Right hindlimb (tissue), 1 donor: ENCODE measurements at places on chromosomes 4 and X.
A peak's percentile ranks its signal among the peaks of the same experiment; 100 is the strongest.

DNA sequence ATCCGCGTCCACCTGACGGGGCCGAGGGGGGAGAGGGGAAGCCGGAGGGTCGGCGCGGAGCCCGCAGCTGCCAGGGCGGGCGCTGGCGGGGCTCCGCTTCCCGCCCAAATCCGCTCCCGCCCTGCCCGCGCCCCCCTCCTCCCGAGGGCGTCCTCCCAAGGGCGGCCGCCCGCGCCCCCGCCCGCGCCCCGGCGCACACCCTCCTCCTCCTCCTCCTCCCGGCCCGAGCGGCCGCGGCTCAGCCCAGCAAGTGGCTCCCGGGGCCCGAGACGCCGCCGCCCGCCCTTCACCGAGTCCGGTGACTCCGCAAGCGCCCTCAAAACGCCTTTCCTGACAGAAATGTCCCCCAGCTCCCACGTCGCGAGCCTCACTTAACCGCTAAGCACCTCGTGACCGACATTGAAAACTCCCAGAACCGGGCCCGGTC, 487 bp downstream of the HMGB2 start:
- peak; percentile 76 for DNase-seq

- no peak for DNase-seq
These were observed 164.2 kb downstream of the APBB2 start for GRCh38 chr4:41050116-41050515.

DNA sequence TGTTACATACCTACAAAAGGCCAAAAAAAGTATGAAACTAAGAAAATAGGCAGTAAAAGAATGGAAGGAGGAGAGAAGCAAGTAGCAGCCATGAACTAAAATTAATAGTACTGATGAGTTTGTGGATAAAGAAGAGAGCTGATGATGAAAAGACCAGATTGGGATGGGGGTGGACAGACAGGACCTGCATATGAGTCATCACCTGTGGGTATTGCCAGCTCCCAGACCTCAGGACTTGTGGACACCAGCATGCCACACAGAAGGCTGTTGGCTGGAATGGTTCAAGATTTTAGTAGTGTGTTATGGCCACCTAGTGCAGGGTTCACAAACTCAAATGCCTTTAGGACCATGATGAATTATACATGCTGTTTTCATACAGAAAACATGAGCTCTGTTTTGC, 58.9 kb downstream of the ARX start:
- DNase-seq: no peak

- no peak for DNase-seq
These were observed 247.1 kb upstream of the PITX2 start for GRCh38 chr4:110869862-110870572.

GRCh38 chrX:142095651-142096245, 109.3 kb downstream of the MAGEC2 start:
- DNase-seq: peak; percentile 7

- DNase-seq: no peak
These were observed 374.3 kb downstream of the IQCM start for GRCh38 chr4:149441338-149441737.

- DNase-seq: no peak
These were observed 42.1 kb upstream of the USP46 start for GRCh38 chr4:52701207-52701606.

DNA sequence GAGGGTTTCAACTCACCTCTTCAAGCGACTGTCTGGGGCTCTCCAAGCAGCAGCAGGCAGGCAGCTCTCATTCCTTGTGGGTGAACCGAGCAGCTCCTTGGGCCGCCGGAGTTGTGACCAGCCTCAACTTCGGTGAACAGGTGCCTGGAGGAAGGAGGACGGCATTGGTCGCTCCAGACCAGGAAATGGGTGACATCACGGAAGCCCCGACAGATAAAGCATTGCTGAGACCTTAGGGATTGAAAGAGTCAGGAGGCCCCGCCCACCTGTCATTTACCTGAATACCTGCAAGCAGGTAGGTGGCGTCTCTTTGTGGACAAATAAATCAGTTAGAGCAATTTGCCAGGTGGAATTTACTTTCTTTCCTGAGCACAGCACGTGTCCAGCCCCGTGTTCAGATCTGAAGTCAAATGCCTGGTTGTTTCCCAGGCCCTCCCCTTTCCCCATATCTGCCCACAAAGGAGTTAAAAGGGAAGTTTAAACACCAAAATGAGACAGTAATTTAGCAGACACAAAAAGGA, at the start of gene LNX1:
TSS of gene LNX1 (minus strand) at position 115 of the 521 bp plus-strand sequence. CDS start 17,484 bp downstream, outside the sequence.
- DNase-seq: no peak

- DNase-seq: no peak
These were observed 790 bp downstream of the CLGN start for GRCh38 chr4:140426610-140427105.

GRCh38 chr4:38082424-38083385, 122.5 kb downstream of the PTTG2 start:
- DNase-seq: no peak

GRCh38 chr4:167218022-167218608, 16.2 kb downstream of the SPOCK3 start:
- DNase-seq: no peak

GRCh38 chr4:16860516-16860915, 37.9 kb downstream of the LDB2 start:
- DNase-seq: no peak

- DNase-seq: no peak
These were observed 63.5 kb upstream of the ARHGAP36 start for GRCh38 chrX:130994671-130995070.

GRCh38 chrX:46268412-46268811, 276.8 kb downstream of the ZNF674 start:
- DNase-seq: no peak

DNA sequence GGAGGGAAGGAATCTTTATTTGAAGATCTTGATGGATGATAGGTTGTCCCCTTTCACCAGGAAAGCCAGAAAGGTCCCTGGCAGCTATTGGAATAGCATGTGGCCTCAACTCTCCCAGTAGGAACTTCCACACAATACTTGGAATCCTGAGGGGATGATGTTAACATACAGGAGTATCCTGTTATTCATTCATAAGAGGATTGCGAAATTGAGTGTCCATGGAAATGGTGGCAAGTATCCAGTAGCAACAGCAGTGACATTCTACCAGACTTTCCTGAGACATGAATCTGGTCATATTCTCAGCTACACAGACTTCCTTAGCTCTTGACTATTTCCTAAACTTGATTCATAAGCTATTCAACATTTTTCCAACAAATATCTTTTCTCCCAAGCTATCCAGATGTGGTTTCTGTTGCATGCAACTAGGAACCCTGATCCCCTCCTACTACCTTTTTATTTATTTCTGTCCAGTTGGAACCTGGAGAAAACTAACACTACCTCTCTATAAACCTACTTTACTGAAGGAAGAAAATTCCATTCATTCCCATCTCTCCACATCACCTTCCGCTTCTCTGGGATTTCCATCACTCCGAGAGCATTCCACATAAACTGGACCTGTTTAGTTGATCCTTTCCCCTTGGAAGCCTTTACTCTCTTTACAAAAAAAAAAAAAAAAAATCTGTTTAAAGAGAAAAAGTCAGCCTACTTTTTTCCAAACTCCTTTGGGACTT, 101.8 kb downstream of the ANXA5 start:
- no peak for DNase-seq
